ENCODE measurements at places on chromosomes 6 and 20.

DNA sequence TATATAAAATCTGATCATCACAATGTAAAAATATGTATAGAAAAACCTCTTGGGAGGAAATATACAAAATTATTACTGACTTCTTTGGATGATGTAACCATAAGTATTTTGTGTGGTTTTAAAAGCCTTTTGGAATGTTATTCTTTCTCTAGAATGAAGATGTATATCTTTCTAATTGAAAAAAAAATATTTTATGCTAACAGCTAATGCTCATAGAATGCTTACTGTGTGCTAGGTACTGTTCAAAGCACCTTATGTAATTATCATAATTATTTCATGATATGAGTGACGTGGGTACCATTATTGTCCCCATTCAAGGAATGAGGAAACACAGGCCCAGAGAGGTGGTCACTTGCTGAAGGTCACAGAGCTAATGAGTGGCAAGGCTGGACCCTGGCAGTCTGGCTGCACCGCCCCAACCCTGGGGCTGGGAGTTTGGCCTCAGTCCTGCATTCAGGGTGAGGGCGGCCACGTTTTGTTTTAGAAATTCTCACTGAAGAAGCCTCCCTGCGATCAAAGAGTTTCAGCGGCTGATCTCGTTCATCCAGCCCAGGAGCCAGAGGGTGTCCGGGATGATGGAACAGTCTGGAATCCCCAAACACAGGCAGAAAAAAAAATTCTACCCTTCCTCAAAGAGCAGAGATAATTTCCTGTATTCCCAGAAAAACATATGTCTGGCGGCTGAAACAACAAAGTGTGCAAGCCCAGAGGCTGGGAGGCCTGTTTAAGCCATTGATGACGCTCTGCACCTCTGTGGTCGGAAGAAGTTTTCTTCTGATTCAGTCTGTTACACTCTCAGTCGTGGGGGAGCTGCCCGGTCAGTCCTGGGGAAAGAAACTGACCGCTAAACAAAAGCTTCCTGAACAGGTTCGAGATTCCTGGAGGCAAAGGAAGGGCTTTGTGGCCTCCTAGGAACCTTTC lies 37.3 kb downstream of the TFEB start:
- DNase-seq = no peak

DNA sequence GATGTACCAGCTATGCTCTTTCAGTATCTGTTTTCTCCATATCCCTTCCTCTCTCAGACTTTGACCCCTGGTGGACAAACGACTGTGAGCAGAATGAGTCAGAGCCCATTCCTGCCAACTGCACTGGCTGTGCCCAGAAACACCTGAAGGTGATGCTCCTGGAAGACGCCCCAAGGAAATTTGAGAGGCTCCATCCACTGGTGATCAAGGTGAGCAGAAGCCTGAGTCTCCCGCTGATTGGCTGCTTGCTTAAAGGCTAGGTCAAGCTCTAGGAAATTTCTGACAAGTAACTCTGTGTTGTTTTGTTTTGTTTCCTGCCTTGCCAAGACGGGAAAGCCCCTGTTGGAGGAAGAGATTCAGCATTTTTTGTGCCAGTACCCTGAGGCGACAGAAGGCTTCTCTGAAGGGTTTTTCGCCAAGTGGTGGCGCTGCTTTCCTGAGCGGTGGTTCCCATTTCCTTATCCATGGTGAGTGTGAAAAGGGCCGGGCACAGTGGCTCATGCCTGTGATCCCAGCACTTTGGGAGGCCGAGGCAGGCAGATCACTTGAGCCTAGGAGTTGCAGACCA lies 28.6 kb downstream of the C6orf89 start:
- peak; percentile 94 for DNase-seq

GRCh38 chr6:32147401-32148132 lies 4.2 kb downstream of the PRRT1 start:
- no peak for DNase-seq

DNA sequence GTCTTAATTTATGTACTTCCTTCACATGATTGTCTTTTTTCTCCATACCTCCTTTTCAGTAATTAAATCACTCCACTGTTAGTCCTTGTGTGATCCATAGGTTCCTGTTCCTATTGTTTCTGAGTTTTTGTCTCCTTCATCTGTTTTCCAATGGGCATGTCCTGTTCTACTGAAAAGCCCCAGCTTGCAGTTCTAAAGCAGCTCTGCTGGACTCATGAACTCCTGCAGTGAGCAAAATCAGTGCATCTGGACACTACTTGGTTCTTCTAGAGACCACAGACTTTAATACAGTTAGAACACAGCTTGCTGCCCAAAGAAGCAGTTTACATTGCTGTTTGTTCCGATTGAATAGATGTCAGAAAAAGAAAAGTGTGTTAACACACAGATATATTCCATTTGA lies 593.3 kb upstream of the HS3ST5 start:
- DNase-seq = no peak

DNA sequence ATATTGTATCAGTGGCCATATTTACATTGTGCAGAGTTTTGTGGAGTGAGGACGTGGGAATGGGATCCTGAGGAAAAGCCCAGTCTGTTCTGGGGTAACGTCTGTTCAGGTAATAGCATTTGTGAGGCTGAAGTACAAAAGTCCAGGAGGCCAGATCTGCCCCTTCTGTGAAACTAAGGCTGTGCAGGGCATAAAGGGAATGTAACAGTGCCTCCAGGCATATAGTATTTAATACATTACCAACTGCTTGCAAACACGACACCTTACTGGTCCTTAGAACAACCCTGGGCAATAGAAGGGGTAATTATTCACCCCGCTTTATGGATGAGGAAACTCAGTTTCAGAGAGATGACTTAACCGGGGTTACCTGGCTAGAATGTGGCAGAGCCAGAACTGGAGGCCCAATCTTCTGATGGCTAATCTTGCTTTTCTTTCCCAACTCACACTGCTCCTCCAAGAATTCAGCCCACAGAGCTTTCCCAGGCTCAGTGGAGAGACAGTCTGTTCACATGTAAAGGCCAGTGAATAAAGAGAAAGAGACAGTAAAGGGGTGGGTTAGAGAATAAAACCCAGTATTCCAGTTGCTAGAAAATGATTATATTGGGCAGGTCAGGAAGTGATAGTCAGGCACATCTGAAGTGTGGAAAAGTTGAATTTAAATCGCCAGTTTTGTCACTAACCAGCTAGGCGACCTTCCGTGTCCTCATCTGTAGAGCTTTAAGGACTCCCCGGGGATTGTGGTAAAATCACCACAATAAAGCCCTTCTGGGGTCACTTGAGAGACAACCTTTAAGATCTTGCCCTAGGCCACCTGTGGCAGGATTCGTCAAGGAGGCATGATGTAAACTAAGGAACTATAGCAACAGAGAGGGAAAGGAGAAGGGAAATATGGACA lies 280.7 kb upstream of the CITED2 start:
- DNase-seq = no peak

DNA sequence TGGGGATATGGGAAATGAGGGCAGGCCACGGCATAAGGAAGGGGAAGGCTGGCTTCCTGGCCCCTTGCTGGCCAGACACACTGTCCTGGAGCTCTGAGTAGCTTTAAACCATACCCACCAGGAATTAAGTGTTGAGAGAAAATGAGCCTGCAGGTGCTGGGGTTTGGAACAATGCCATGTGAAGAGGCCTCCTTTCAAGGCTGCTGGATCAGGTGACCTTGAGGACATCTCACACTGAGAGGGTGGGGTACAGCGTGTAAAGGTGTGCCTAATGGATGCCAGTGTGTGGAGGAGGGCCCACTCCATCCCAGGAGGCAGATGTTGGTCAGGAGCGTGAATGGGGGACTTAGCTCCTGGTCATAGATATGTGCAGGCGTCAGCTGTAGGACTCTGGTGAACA lies 74.8 kb upstream of the MLN start:
- DNase-seq = no peak

- no peak for DNase-seq
These were observed 62.6 kb downstream of the PRPH2 start for GRCh38 chr6:42659806-42660205.

DNA sequence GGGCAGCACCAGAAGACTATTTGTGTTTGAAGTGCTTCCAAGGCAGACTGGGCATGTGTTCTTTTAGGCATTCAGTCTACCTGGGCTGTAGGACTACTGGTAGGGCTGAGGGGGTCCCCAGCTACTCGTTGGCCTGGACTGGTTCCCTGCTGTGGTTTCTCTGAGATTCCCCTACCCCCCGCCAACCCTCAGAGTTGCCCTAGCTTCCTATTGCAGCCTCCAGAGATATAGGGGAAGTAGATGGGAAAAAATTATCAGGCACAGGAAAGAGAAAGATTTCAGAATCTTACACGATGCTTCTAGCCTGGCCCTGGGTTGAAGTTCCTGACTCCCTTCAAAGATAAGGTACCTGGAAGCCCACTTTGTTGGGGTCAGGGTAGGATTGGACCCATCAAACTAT lies 22.5 kb downstream of the BRPF3 start:
- DNase-seq = no peak

DNA sequence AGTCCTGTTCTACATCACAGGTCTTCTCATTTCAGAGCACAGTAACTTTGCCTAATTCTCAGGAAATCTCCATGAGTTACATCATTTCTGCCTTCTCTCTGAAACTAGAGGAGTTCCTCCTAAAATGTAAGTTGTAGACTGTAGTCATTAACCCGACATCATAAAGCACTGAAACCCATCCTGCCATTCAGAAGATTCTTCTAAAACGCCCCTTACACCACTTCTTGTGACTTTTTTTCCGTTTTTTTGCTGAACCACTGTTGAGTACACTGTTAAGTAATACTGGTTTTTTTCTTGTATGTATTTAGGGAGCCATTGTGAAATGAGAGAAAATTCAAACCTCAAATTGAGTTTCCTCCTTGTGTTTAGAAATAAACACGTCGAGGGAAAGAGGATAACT lies 117.3 kb downstream of the MAP3K4 start:
- no peak for DNase-seq

DNA sequence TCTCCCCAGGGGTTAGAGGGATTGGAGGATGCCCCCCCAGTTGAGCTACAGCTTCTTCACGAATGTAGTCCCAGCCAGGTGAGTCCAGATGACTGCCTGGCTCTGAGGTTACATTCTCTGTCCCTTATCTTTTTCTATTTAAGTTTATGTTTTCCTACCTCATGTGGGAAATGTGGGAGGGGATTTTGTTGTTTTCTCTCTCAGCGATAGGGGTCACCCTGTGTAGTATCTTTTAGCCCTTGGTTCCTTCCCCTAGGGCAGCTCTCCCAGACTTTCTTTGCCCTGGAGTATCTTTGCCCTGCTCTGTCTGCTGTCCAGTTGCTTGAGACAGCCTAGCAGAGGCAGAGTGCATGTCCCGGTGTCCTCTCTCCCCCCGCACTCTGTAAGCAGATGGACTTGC lies 5.8 kb downstream of the FANCE start:
- no peak for DNase-seq

- peak; percentile 47 for DNase-seq
These were observed 125.6 kb downstream of the CDC5L start for GRCh38 chr6:44512868-44513741.

- DNase-seq = no peak
These were observed 7.3 kb downstream of the GTPBP2 start for GRCh38 chr6:43621836-43622180.
